ENCODE measurements at places on chromosomes 1 and 21. TPM values are rescaled to one million over a fixed set of nuclear protein-coding genes. Genes with fewer than 3 reads are reported as not detected.

GRCh38 chr1:5451671-5452070 lies 540.6 kb downstream of the NPHP4 start:
- DNase-seq: no peak

Gene C2CD4D
- total RNA-seq: not detected

Gene OR14K1
- not detected for total RNA-seq

Gene SYNC
- total RNA-seq: not detected

GRCh38 chr21:38542263-38542662 lies 44.0 kb upstream of the ERG start:
- no peak for DNase-seq

DNA sequence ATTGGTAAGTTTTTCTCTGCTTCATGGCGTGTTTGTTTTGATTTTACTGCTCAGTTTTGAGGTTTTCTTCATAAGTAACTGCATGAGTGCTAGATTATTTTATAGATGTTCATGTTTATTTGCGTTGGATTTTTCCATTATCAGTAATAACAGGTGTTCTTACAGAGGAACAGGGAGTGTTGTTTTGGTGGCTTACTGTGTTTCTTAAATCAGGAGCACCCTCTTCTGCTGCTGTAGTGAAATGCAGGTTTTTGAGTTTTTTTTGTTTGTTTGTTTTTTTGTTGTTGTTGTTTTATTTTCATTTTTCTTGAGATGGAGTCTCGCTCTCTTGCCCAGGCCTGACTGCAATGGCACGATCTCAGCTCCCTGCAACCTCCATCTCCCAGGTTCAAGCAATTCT lies 32.6 kb downstream of the CTBS start:
- peak; percentile 23 for DNase-seq

Gene YBEY
- 33.0 TPM for total RNA-seq

DNA sequence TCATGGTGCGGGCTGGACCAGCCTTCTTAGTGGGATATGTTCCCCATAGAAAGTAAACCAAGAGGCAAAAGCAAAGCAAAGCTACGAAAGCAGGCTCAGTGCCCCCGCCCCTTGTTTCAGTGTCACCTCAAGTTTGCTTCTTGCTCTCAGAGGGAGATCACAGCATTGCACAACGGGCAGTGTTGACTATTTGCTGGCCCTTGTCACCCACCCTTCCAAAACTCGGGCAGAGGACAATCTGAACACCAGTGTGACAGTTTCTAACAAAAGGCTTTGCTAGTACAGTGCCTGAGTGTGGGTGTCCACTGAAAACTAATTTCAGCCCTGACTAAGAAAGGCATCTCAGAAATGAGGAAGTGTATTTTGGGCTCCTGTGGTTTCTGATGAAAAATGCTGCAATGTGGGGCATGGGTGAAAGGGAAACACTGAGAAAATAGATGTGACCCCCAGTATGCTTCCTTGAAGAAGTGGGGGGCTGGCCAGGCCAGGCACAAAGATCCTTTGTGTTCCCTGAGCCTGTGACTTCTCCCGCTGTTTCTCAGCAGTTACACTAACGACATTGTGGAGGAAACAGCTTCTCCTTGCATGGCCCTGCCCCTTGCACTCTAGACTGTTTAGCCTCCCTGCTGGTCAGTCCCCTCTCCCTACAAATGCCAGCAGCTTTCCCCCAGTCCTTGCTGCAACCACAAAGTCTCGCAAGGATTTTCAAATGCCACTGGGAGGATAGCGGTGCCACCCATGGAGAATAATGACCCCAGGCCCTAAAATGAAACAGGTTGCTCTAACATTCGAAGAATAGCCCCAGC lies 33.3 kb upstream of the KCNE1 start:
- DNase-seq: peak; percentile 26

Gene FYB2
- not detected for total RNA-seq

DNA sequence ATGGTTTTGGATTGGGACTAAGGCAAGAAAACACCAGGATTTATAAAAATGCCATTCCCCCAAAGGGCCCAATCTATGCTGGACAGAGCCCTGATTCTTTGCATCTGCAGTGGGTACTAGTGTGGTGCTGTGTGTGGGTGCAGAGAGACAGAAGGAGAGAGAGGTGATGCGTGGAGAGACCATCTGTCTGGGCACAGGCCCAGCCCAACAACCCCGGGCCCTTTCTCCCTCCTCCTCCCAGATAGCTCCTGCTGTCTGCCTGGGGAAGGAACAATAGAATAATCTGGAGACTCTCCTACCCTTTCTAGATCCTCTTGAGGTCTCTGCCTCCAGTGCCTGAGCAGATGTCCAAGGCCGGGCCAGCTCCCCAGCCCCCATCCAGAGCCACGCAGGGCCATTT lies 15.1 kb downstream of the KIAA1614 start:
- no peak for DNase-seq

Gene NENF
- total RNA-seq: 27.6 TPM

DNA sequence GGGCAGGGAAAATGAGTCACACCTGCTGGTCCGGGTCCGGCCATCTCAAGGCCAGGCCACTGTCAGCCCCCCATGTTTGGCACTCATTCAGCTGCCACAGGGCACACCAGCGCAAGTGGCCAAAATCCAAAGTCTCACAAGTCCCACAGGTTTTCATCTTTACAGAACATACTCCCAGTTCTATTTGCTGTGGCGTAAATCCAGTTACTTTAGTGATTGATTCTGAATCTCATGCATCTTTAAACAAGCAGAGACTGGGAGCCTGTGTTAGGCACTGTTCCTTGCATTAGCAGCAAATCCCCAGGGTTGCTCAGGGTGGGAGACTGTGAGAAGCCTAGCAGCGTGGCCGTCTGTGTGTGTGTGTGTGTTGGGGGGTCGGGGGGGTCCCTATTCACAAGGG lies 1.1 kb upstream of the SLC2A5 start:
- no peak for DNase-seq

DNA sequence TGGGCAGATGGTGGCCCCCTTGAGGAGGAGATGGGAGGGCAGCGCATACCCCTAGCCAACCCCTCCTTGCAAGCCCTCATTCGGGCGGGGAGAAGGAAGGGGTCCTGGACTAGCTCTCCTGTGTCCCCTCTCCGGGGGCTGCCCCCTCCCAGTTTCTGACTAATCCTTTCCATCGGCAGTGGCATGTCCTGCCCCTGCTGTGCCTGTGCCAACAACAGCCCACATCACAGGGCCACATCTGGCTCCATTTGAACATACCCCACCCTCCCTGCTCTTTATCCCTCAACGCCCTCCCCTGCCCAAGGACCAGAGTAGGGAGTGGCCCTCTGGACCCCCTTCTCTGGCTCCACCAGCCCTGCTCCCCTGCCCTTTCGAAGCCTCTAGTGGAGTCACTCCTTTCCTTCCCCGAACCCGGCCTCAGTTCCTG lies 11.0 kb upstream of the LMNA start:
- DNase-seq: no peak

- no peak for DNase-seq
These were observed 128.6 kb downstream of the ST6GALNAC3 start for GRCh38 chr1:76203127-76203526.
